ENCODE measurements at places on chromosomes 4 and X.

GRCh38 chr4:7811536-7812191, 128.0 kb downstream of the AFAP1 start:
- no peak for DNase-seq

GRCh38 chr4:128371876-128372275, 84.3 kb upstream of the PGRMC2 start:
- no peak for DNase-seq

DNA sequence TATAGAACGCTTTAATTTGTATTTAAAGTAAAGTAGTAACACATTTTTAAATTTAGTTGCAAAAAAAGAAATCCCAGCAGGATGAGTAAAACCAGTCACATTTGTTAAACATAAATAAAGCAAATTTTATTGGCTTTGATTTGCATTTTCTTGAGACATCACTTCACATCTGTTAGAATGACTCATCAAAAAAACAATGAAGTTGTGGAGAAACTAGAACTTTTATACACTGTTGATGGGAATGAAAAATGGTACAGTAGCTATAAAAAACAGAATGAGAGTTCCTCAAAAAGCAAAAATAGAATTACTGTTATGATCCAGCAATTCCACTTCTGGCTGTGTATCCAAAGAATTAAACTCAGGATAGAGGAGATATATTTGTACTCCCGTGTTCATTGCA, 454.0 kb upstream of the KLHL4 start:
- no peak for DNase-seq

- DNase-seq: no peak
Measured at GRCh38 chr4:79497001-79497400, 89.0 kb upstream of the GK2 start.

GRCh38 chr4:157314906-157315305, 94.4 kb downstream of the GRIA2 start:
- no peak for DNase-seq

DNA sequence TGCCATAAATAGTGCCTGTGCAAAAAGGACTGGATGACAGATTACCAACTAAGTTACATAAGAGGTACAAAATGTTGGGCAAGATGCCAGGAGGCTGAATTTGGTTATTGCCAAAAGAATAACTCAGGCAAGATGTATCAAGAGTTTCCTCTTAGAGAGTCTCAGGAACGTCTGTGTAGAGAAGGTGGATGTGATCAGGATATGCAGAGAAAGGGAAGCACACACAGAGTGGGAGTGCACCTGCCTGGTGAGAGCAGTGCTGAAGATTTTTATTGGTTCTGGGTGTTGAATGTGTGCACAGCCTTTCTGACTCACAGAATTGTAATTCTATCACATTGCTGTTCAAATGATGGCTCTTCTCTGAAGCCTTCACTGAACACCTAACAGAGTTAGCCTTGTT, 156.8 kb upstream of the HS3ST1 start:
- DNase-seq: no peak

GRCh38 chrX:115968436-115969252, 201.9 kb upstream of the AGTR2 start:
- no peak for DNase-seq

- DNase-seq: no peak
Measured at GRCh38 chr4:100894339-100894870, 376.6 kb upstream of the EMCN start.

DNA sequence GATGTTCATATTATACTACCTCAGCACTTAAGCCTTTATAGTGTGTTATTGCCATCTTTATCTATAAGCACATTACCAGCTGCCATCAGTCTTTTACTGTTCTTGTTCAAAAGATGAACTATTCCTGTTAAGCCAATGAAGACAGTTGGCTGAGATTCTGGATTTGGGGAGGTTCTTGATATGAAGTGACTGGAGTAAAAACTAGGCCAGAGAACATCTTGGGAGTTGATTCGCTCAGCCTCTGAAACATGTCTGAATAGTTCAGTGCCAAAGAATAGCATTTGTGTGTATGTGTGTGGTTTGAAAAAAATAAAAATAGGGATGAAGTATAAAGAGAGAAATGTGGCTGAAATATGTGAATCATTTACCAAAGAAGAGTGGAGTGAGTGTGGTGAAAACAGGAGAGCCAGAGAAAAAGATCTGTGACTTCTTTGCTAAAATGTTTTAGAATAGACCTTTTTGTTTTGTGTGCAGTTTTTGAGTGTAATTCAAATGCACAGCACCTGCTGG, 15.2 kb downstream of the EXOC1 start:
- no peak for DNase-seq

DNA sequence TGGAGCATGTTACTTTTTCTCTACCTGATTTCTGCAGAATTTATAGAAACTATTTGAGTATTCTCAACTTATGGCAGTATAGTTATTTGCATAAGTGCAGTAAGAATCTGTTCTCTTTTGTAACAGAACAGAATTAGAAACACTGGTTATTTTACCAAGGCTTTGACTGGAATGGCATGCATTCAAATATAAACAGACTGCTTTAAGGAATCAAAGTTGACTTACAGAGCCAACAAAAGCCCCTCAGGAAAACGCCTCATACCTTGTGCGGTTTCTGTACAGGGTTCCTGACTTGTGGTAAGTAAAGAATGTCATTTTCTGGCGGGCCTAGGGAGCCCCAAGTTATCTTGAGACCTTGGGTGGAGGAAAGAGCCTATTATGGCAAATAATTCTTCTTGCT, 97.1 kb downstream of the GPR143 start:
- no peak for DNase-seq

GRCh38 chr4:176210101-176210500, 14.7 kb upstream of the SPATA4 start:
- no peak for DNase-seq

DNA sequence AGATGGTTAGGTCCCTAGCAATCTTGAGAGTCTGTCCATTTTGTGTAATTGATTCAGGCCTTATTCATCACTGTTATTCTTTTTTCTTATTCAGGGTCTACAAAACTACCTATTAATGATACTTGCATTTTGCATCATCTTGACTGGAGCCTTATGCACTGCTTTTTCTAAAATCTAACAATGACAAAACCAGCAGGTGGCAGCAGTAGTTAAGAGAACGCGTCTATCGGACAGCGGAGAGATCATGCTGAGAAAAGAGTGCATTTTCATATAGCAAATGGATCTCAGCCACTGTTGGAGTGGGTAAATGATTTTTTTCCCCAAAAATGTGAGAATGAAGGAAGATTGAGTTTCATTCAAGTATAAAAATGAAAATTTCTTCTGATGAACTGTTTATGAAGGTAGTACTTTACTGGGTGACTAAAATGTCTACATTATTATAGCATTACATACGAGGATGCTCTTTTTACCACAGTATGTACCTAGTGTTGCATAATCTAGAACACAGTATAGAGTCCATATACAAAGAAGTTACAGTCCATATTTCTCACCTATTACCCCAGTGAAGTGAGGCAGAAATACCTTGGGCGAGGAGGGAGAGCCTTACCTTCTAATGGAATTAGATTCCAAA, 43.2 kb downstream of the TMEM144 start:
- peak; percentile 22 for DNase-seq

- DNase-seq: no peak
Measured at GRCh38 chr4:158071931-158072330, 100.9 kb downstream of the GASK1B start.

DNA sequence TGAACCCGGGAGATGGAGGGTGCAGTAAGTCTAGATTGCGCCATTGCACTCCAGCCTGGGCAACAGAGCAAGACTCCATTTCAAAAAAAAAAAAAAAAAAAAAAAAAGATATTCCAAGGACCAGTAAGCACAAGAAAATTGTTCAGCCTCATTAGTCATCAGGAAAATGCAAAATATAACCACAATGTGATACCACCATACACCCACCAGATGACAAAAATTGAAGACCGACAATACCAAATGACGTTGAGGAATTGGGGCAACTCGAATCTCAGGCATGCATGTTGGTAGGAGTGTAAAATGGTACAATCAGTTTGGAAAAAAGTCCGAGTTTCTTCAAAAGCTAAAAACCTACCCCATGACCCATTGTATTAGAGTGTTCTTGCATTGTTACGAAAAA, 130.2 kb upstream of the FAM9B start:
- no peak for DNase-seq

- DNase-seq: no peak
Measured at GRCh38 chrX:148929686-148930085, 429.3 kb downstream of the AFF2 start.

DNA sequence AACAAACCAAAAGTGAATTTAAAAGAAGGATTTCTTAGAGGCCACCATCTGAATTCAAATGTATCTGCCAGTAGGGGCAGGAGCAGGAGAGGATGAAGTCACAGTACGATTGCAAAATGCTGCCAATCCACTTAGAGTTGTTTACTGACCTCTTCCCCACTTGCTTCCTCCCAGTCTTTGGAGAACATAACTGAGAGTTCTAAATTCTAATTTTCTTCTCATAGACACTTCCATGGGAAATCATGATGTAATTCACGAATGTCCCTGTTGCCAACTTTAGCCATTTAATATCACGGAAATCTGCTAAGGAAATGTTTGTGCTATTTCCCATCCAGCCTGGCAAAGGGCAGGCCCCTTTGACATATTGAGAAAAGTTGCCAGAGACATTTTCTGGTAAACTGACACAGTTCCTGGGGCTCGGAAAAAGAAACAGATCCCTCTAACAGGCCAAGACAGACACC, 33.6 kb upstream of the NOCT start:
- DNase-seq: no peak

DNA sequence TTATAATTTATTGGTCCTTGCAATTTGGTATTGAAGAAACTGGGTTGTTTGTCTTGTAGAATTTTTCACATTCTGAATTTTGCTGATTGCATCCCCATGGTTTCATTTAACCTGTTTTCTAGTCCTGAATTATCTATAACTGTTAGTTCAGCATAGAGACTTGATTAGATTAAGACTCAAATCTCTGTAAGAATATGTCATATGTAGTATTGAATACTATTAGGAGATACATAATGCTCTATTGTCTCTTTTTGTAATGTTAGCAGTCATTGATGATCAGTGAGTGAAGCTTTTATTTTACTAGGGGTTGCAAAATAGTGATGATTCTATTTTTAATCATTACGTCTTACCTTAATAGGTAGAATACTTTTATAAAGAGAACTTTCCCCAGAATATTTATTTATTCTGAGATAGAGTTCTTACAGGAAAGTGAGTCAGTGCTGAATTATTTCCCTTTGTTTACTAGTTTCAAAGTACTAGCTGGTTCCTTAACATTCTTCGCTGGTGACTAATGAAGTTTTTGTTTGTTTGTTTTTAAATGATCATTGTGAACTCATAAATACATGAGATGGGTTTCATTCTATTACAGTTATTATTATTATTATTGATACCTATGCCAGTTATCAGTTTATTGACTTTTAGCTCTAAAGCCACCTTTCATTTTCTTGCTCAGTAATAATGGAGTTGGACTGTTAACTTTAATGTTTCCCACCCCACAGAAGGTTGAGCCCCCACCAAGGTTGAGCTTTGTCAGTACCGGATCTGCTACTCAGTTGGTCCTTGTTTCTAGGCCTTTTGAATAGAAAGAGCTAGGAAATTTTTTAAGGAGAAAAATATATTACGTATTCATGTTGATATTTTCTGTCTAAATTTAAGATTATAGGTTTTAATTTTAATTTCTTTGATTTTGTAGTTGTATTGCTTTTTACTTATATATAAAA, 102.3 kb downstream of the LARP1B start:
- DNase-seq: no peak

GRCh38 chr4:101224358-101225218, 122.7 kb downstream of the PPP3CA start:
- no peak for DNase-seq

DNA sequence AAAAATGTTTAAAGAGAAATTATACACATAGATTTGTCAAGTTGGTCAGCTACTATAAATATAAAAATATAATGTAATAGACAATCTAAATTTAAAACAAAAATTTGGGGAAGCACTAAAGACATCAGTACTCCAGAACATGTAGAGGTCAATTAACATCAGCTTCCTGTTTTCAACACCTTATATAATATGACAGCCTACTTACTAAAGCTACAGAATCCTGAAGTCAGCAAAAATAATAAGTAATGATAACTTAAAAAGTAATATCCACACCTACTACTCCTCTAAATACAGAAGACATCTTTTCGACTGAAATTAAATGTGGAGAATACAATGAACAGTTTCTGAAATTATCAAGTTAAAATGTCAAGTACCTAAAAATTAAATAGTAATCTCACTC, 118.6 kb downstream of the LRBA start:
- no peak for DNase-seq

GRCh38 chr4:61210186-61210939, 10.2 kb downstream of the ADGRL3 start:
- DNase-seq: no peak

DNA sequence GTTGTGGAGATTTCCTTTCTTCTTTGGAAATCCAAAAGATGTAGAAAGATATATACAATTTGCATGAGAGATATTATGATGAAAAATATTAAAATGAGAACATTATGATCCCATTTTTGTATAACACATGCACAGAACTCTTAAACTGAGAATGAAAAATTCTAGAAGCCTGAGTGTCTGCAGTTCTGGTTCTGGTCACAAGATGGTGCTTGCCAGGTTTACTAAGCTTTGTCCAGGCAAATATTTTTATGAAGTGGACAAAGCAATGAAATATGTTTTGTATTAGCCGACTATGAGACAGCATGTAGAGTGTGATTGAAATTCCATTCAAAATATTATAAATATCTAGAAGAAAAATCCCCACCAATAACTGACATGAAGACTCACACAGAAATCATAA, 2.2 kb downstream of the PWWP3B start:
- no peak for DNase-seq

DNA sequence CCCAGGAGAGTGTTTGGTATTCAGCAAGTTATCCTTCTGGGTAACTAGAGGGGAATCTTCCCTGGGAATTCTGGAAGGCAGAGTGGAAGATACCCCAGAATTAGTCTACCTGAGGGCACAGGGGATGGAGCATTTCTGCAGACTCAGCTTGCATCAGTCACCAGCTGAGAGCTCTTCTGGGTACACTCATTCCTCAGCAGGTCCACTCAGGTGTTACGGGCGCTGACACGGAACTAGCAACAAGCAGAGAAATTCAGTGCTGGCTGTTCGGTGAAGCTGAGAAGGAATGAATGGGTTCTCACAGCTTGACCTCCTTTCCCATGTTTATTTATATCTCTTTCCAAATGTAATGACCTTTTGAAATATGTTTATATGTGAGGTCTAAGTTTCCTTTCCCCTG, 106.0 kb upstream of the PNPLA4 start:
- DNase-seq: no peak

- no peak for DNase-seq
Measured at GRCh38 chr4:47741200-47741599, 96.7 kb downstream of the CORIN start.

- DNase-seq: no peak
Measured at GRCh38 chr4:134490863-134491262, 289.3 kb upstream of the PABPC4L start.

- DNase-seq: peak; percentile 3
Measured at GRCh38 chrX:8987672-8988250, 46.2 kb downstream of the FAM9B start.

GRCh38 chrX:107135049-107135964, 16.7 kb upstream of the RBM41 start:
- peak; percentile 13 for DNase-seq

GRCh38 chr4:37666625-37667071, 19.5 kb downstream of the RELL1 start:
- peak; percentile 13 for DNase-seq

GRCh38 chr4:3215256-3215655, 33.7 kb upstream of the MSANTD1 start:
- no peak for DNase-seq
